ENCODE measurements at places on chromosomes 16 and 17. TPM values are rescaled to one million over a fixed set of nuclear protein-coding genes. Genes with fewer than 3 reads are reported as not detected.
A peak's percentile ranks its signal among the peaks of the same experiment; 100 is the strongest.

DNA sequence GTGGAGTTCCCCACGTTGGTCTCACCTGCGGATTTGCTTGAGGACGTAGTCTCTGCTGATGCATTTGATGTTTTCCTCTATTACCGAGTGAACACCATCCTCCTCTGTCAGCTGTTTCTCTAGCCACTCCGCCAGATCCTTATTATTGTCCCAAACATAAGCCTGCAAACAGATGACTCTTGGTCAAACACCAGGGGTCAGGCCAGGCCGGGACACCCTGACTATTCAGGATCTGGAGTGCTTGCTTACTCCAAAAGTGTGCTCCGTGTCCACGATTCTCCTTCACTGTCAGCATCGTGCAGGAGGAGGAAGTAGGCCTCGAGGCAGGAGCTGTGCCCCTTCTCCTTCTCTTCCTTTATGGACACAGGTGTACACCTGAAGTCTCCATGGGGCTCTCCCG, 140.2 kb downstream of the AATF start:
- peaks cover 49% of the 10 kb centered on the region for H3K36me3 ChIP-seq
- no peak overlapping the region for H3K27ac ChIP-seq
- no peak for DNase-seq
- no peak overlapping the region for H3K4me3 ChIP-seq

SCIMP gene
- total RNA-seq = not detected

CD19 gene
- total RNA-seq = 0.19 TPM

DNA sequence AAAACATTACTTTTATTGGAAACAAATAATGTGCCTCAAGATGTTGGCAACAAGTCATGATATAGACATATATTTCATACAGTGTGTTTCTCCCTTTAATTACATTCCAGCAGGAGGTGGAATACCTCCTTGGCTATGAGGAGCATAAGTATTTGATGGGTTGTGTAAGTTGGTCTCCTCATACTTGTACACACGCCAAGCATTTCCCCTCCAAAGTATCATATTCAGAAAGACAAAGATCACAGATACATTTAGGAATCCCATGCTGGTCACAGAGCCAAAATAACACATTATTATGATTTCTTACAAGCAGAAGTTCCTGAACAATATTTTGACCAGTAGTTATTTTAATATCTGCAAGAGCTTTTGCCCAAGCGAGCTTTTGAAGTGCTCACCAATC, 57.8 kb downstream of the WSB1 start:
- no peak overlapping the region for H3K4me3 ChIP-seq
- no peaks in the 10 kb centered on the region for H3K36me3 ChIP-seq
- H3K27me3 ChIP-seq = no peaks in the 10 kb centered on the region
- H3K4me1 ChIP-seq = peaks cover 28% of the 10 kb centered on the region
- H3K27ac ChIP-seq = no peak overlapping the region
- no peak for DNase-seq

- H3K36me3 ChIP-seq = peaks cover 7% of the 10 kb centered on the region
- peak; percentile 98 for DNase-seq
- peak overlapping the region; percentile 93 for H3K27ac ChIP-seq
Measured at GRCh38 chr17:75033346-75034235, 13.2 kb downstream of the ATP5PD start.

DNA sequence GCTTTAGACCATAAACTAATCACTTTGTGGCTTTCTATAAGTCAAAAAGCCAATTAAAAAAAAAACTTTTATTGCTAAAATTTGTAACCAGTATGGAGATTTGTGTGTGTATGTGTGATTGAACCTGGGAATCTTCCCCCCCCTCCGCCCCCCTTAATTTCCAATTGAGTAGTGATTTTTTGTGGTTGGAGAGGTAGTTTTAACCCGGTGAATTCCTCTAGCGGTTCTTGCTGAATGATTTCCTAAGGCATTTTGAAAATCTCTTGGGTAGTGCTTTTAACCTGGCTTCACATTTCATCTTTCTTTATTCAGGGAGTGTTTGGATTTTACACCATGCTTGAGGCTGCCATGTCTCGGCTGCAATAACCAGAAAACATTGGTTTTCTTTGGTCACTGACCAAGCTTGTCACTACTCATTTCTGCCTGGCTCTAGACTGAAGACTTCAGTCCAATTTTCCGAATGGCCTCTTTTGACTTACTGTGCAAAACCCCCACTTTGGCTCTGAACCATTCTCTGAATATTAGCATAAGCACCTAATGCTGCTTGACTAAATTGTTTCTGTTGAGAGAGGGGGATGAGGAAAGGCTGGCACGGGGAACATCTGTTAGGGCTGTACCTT, 35.6 kb downstream of the PRKCA start:
- peak overlapping the region; percentile 65 for H3K27ac ChIP-seq
- H3K27me3 ChIP-seq = no peaks in the 10 kb centered on the region
- peaks cover 7% of the 10 kb centered on the region for H3K36me3 ChIP-seq
- H3K4me3 ChIP-seq = no peak overlapping the region
- peaks cover 82% of the 10 kb centered on the region for H3K4me1 ChIP-seq

GRCh38 chr17:16952401-16952800, 19.5 kb downstream of the TNFRSF13B start:
- no peak for DNase-seq
- H3K27me3 ChIP-seq = peaks cover 17% of the 10 kb centered on the region
- H3K36me3 ChIP-seq = no peaks in the 10 kb centered on the region

CFAP97D1 gene
- not detected for total RNA-seq

TEKT3 gene
- total RNA-seq = not detected

SLC13A2 gene
- not detected for total RNA-seq

WNT9B gene
- total RNA-seq = not detected

GRCh38 chr16:63945806-63946205, 1176.1 kb downstream of the CDH11 start:
- no peak for DNase-seq
- no peak overlapping the region for H3K27ac ChIP-seq
- H3K4me3 ChIP-seq = no peak overlapping the region
- no peaks in the 10 kb centered on the region for H3K36me3 ChIP-seq

FLII gene
- total RNA-seq = 328 TPM

KRTAP16-1 gene
- total RNA-seq = 0.15 TPM

- H3K4me3 ChIP-seq = no peak overlapping the region
- no peak overlapping the region for H3K27ac ChIP-seq
- no peaks in the 10 kb centered on the region for H3K36me3 ChIP-seq
- H3K4me1 ChIP-seq = no peaks in the 10 kb centered on the region
- peaks cover 5% of the 10 kb centered on the region for H3K27me3 ChIP-seq
- DNase-seq = no peak
Measured at GRCh38 chr17:50263331-50264262, 10.7 kb upstream of the TMEM92 start.

ADGRG3 gene
- 0.14 TPM for total RNA-seq

GRCh38 chr16:89456419-89456959, 33.9 kb downstream of the ANKRD11 start:
- H3K27me3 ChIP-seq = no peaks in the 10 kb centered on the region
- H3K36me3 ChIP-seq = peaks cover 8% of the 10 kb centered on the region
- H3K4me3 ChIP-seq = no peak overlapping the region
- DNase-seq = no peak

DNA sequence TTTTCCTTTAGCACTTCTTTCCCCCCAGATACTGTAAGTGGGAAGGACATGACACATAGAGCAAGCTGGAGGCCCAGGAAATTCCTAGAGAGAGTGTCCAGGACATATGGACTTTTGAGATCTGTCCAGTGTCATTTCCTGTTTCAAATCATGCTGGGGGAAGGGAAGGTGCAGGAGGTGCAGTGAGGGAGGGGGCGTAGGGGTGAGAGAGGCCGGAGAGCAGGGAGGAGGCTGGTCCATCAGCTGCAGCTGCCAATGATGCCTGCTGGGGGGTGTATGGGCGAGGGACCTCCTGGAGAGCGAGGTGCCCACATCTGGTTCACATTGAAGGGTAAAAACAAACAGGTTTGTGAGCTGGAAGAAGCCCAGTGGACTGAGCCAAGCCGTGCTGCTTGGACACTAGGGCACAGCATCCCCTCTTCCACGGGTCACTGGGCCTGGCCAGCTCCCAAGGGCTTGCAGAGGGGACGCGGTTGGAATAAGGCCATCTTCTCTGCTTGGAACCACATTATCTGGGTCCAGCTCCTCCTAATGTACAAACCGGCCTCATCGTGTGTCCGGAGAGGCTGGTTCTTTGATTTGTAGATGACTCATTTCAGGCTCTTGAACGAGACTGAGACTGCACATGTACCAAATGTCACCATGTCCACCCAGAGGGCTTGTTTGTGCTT, 70.4 kb upstream of the SMURF2 start:
- H3K4me3 ChIP-seq = no peak overlapping the region
- DNase-seq = no peak
- H3K36me3 ChIP-seq = no peaks in the 10 kb centered on the region
- no peak overlapping the region for H3K27ac ChIP-seq

CFAP20 gene
- 31.2 TPM for total RNA-seq
